ENCODE measurements at places on chromosomes 1 and 21. TPM values are rescaled to one million over a fixed set of nuclear protein-coding genes. Genes with fewer than 3 reads are reported as not detected.

DNA sequence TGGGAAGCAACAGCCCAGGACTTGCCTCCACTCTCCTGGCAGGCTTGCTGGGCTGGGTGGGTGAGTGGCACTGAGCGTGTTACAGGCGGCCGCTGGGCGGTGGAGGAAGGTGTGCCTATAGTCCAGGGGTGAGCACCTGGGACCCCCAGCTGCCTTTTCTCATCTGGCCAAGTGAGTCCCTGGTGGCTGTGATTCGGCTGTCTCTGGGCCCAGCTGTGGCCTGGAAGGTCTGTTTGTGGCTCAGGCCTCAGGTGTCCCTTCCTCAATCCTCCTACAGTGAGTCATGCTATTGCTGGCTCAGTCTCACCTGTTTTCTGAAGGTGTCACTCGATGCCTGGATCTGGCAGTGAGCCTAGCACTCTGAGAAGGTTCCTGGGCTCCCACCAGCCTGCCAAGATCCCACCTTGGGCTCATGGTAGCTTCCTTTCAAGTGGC is 564.2 kb downstream of the PTPRU start:
- peak; percentile 48 for DNase-seq

Gene LCE1F
- total RNA-seq = 20.7 TPM

GRCh38 chr1:85078903-85079302 is 30.6 kb upstream of the MCOLN3 start:
- no peak for DNase-seq

DNA sequence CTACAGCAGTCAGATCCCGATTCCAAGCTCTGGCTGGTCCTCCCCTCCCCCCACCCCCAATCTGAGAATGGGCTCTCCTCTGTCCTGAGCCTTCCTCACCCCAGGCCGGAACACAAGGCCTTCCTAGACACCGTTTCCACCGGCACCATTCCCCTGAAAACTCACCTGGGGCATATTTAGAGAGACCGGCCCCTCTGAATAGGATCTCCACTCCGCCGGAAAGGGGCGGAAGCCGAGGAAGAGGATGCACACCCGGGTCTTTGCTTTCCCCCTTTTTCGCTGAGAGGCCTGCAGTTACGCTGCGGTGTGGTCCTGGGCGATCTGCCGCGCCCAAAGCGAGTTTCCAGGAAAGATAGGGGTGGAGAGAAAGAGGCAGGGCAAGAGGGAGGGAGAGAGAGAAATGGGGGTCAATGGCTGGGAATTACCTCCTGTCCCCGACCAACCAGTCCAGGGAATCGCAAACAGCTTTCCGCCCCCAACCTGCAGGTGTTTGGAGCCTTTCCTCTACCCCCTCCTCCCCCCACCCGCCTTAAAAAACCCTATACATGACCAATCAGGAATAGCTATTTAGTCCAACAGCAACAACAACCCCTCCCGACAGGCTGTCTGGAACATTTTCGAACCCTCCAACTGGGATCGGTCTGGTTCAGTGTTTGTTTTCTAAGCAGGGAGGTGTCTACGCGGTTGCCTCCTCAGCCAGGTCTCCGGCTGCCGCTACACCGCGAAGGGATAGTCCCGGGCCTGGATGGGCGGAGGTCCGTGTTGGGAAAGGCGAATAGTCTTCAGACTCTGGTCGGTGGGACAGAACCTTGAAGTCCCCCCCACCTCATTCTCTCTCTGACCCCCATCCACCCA is 2.8 kb downstream of the TAL1 start:
- no peak for DNase-seq

DNA sequence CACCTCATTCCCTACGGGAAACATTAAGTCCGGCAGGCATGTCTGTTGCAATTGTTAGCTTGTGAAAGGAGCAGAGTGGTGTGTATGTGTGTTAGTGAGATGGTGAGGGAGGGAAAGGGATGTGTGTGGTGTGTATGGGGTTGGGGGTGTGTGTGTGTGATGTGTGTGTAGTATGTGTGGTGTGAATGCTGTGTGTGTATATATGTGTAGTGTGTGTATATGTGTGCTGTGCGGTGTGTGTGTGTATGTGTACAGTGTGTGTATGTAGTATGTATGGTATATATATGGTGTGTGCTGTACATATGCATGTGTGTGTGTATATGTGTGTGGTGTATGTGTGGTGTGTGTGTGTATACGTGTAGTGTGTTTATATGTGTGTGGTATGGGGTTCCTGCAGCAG is 20.8 kb upstream of the BLACAT1 start:
- DNase-seq = no peak

Measured in mammary epithelial cell (primary cell).